Stimulated activated CD4-positive, alpha-beta T cell treated with anti-CD3 and anti-CD28 coated beads, TNF-alpha, amount 100 ng/mL, for 1 hour (primary cell): ENCODE measurements at places on chromosomes 5 and 9.

DNA sequence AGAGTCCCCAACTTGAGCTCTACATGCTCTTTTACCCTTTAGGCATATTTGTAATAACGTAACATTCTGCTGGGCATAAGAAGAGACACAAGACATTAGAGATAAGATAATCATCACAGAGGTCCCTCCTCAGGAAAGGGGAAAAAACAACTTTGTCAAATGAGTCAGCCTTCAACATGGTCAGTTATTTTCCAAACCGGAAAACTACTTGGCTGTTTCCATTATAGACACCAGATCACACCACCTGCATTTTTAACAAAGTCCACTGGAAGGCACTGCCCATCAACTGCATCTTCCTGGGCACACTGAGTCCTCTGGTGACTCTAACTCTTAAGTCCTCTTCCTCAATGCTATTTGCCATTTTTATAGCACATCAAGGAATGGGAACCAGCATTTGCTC lies 221.8 kb downstream of the FAM114A2 start:
- DNase-seq: no peak

DNA sequence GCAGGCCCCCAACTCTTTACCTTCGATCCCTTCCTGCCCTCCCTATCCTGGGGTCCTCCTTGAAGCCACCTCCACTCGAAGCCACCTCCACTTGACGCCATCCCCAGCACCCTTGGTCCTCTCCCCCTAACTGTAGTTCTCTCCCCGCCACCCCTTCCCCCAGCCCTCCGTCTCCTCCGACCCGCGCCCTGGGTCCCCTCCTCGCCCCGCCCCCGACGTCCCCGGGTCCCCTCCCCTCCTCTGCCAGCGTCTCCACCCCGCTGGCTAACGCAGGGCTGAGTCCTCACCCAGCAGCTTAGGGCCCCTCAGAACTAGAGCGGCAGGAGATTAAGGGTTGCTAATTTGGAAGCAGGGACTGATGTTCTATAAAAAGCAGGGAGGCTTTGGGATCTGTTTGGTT lies 30.6 kb upstream of the ANKRD33B start:
- DNase-seq: no peak

- no peak for DNase-seq
Observed at GRCh38 chr5:159206818-159207217, 2.5 kb downstream of the RNF145 start.

- DNase-seq: no peak
Observed at GRCh38 chr5:143131972-143132371, 271.5 kb downstream of the NR3C1 start.

DNA sequence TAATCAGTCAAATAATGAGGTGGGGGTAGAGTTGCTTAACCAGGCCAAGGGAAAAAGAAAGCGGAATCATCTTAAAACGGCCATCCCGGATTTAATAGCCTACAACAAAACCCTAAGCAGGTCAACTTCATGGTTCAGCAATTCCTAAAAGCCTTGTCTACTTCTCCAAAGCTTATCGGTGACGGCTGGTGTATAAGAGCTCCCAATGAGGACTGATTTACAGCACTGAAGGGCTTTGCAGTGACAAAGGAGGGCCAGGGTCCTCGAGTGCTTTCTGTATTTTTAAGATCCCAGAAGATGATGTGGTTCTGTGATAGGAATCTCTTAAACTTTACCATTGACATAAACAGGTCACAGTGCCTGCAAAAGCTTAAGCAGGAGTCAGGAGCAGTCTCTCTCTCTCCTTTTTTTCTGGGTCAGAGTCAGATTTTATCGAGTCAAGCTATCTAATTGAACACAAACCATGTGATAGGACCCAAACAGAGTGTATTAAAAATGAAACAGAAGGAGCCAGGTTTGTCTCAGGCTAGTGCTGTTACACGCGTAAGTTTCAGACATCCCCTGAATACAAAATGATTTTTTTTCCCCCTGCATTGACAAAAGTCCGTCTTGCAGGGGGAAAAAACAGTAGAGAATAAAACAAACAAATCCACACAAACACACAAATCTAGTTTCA lies 663.6 kb upstream of the ZNF608 start:
- no peak for DNase-seq

GRCh38 chr5:156496291-156496690 lies 169.3 kb downstream of the SGCD start:
- DNase-seq: no peak

- DNase-seq: no peak
Observed at GRCh38 chr9:136741883-136742571, 713 bp downstream of the LCN10 start.

- no peak for DNase-seq
Observed at GRCh38 chr9:22047596-22047995, 38.5 kb upstream of the CDKN2B start.

DNA sequence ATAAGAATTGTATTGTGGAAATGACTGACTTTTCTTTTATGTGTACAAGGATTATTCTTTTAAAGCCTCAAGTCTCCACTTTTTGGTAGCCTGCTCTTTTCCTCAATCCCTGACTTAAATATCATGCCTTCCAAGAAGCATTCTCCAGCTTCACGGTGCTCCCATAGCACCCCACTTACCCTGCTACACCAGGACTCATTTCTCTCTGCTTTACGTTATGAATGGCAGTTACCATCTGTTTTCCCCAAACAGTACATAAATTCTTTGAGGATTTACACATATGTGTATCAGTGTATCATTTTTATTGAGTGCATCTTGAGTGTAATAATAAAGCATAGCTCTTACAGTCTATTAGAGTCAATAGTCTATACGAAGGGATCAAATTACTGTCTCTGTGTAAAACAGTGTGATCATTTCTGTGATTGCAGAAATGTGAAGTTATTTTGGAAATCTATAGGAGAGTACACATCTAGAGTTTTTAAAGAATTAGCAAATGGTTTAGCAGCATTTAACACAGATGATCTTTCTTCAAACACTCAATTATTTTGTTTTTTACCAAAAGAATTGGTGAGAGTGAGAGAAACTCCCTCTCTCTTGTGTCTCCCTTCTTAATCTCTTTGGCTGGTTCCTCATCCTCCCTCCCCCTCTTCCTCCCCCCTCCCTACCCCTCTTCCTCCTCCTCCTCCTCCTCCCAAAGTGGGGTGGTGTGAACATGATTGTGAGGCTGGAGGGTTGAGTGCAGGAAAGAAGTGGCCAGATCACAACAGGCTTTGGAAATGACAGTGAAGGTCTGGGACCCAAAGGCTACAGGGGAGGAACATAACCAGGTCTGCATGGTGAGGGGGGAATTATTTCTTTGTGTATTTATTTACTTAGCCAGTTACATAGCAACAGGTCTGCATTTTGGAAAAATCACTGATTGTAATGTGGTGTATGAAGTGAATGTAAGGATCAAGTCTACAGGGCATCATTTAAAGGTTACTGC lies 27.6 kb upstream of the ECM2 start:
- DNase-seq: no peak

GRCh38 chr9:132099741-132100407 lies 20.2 kb upstream of the MED27 start:
- DNase-seq: no peak

- DNase-seq: no peak
Observed at GRCh38 chr5:82593481-82593880, 315.3 kb upstream of the RPS23 start.
